M059J (cell line): ENCODE measurements at places on chromosomes 3 and 15.

- no peak for DNase-seq
Measured at GRCh38 chr3:46923559-46924350, 46.2 kb downstream of the PTH1R start.

GRCh38 chr15:93048426-93048721 is 40.6 kb downstream of the RGMA start:
- DNase-seq, result no peak

GRCh38 chr15:74988007-74988800 is 7.2 kb upstream of the SCAMP5 start:
- DNase-seq, result peak; percentile 67

DNA sequence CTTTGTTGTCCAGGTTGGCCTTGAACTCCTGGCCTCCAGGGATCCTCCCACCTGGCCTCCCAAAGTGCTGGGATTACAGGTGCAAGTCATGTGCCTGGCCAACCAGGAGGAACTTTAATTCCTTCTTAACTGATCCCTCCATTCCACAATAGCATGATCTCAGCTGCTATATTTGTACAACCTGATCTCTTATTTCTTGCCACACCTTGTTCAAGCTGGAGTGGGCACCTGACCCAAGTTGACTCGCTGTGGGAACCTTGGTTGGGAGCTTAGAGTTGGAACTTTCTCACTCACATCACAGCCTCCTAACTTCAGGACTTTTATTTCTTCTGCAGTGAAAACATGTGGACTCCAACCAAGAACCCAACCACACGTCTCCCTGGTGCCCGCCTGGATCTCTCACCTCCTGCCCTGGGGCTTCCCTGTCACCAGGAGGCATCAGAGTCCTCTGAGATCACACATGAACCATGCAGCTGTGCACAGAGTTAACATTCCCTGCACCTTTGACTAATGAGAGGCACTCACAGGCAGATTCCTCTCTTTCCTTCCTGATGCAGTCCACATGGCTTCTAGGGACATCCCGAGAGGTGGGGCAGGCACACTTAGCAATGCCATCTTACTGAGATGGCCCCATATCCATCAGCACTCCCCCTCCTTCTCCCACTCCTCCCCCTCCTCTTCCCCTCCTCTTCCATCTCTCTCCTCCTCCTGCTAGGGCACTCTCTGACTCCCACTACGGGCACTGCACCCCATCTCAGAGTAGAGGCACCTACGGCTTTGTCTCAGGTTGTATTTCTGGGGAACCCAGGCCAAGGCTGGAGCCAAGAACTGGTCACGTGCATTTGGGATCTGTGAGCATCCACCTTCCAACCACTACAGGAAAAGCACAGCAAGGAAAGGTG is 9.7 kb upstream of the CYFIP1 start:
- peak; percentile 32 for DNase-seq

- DNase-seq, result peak; percentile 92
Measured at GRCh38 chr3:106825962-106826605, 551.2 kb upstream of the CCDC54 start.

DNA sequence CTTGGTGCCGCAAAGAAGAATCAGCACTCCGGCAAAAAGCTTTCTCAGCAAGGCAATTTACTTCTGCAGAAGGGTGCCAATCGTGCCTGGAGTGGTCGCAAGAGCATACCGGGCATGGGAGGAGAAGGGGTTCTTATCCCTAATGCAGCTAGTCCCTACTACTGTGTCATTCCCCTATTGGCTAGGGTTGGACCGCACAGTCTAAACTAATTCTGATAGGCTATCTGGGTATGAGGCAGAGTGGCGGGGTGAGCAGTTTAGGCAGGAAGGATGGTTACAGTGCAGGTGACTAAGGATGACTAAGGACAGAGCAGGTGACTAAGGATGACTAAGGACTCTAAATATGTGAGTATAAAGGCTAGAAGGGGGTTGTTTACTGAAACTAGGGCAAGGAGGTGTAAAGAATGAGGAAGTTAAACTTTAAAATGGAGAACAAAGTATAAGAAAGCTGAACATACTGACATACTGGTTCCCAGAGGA is 52.9 kb downstream of the PGBD4 start:
- peak; percentile 56 for DNase-seq

DNA sequence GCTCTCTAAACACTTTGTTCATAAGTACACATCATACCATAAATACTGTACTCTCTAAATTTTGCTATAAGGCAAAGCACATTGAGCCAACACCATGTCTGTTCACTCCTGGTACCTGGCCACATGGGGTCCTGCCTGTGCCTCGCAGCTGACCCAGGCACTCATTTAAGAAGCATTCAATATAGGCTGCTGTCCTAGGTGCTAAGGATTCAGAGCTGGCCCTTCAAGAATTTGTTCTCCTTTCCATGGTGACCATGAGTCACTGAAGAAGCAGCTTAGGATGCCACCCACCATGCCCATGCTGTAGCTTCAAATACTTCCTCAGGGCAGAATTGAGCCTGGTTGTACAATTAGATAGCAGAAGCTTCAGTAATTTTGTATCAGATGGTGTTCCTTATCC is 119.2 kb upstream of the ZBED2 start:
- DNase-seq, result peak; percentile 87

DNA sequence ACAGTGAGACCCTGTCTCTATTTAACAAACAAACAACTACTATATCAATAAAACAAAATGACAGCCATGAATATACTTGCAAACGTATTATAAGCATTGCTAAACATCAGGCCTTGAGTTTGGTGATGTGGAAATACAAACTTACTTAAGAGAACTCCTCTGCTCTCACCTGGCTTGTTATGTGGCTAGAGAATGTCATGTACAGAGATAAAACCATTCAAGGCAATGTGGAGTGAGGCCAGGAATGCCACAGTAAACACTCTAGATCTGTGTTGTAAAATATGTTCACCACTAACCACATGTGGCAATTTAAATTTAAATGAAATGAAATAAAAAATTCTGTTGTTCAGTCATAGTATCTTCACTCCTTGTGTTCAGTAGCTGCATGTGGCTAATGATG is 22.7 kb upstream of the RARB start:
- DNase-seq, result peak; percentile 3

- peak; percentile 37 for DNase-seq
Measured at GRCh38 chr3:132083583-132084279, 48.9 kb upstream of the CPNE4 start.

- no peak for DNase-seq
Measured at GRCh38 chr3:171157286-171157685, 130.8 kb upstream of the SLC2A2 start.

DNA sequence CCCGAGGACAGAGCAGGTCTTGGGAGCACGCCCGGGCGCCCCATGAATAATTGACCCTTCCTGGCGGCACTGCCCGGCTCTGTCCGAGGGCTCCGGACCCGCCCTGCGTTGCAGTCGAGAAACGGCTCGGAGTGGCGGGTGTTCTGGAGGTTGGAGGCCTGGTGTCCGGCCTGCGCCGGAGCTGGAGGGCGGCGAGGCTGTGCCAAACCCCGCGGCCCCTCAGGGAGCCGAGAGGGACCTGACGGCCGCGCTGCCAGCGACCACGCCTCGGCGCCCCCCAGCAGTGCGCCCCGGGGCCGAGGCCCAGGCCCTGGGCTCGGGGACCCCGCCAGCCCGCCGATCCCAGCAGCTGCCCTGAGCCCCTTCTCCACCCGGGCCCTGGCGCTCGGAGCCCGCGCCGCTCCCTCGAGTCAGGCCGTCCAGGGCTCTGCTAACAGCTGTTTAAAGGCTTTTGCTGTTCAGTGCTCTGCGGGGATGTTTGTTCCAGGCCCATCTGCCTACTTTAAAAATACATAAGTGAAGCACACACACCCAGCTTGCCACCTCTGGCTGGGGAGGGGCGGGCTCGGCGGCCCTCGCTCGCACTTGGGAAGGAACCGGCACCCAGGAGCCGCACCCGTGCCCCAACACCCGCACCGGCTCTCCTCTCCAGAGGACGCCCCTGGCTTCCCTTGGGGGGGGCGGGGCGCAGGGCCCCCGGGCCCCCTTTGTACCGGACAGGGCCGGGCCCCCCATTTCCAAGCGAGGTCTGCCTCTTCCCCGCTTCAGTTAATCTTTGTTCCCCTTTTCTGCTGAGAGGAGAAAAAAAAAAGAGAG is 730 bp upstream of the ZNF710 start:
- DNase-seq, result peak; percentile 11

- no peak for DNase-seq
Measured at GRCh38 chr3:10474275-10474646, 31.1 kb downstream of the ATP2B2 start.

- no peak for DNase-seq
Measured at GRCh38 chr3:14459787-14460186, 57.4 kb downstream of the SLC6A6 start.

DNA sequence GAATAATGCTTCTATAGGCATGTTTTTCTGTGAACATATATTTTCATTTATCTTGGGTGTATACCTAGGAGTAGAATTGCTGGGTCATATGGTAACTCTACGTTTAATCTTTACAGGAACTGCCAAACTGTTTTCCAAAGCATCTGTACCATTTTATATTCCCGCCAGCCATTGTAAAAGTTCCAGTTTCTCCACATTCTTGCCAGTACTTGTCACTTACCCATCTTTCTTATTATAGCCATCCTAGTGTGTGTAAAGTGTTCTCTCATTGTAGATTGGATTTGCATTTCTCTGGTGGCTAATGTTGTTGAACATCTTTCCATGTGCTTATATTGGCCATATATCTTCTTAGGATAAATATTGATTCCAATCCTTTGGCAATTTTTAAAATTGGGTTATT is 31.2 kb upstream of the CFAP20DC start:
- DNase-seq, result no peak

DNA sequence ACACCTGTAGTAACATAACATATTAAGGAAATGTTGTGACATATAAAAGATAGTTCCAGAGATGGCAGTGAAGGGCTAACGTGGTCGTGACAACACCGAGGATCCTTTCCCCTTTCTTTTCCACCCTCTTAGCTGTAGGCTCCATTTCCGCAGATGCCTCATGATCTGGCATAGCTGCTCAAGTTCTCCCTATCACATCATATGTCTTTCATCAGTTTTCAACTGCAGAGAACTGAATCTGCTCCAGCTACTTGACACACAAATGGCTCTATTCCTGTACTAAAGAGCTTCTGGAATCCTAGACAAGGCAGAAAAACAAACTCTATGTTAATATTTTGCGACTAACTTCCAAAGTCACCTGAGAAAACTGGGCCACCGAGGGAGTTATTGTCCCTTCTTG is 275.0 kb upstream of the SLCO3A1 start:
- no peak for DNase-seq

DNA sequence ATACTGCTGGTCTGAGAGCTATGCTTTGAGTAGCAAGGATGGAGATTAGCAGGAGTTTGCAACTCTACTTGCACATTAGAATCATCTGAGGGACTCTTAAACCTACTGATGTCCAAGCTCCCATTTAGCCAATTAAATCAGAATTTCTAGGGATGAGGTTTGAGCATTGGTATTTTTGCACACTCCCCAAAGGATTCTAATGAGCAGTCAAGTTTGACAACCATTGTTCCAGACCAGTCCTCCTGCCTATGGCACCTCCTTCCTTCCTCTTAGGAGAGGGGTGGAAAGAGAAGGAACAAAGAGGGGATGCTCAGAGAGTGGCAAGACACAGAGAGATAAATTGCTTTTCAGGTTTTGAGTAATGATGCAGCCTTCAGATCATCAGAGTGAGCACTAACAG is 275.5 kb upstream of the ROPN1 start:
- no peak for DNase-seq

- no peak for DNase-seq
Measured at GRCh38 chr15:37517191-37517895, 417.0 kb upstream of the MEIS2 start.

GRCh38 chr3:176964661-176965060 is 232.6 kb downstream of the TBL1XR1 start:
- no peak for DNase-seq

GRCh38 chr3:177928172-177928873 is 607.9 kb upstream of the KCNMB2 start:
- peak; percentile 81 for DNase-seq

- DNase-seq, result no peak
Measured at GRCh38 chr3:161987933-161988332, 491.3 kb downstream of the OTOL1 start.

- peak; percentile 18 for DNase-seq
Measured at GRCh38 chr3:70358978-70359580, 46.6 kb upstream of the MDFIC2 start.

GRCh38 chr3:34955680-34956079 is 683.6 kb upstream of the ARPP21 start:
- no peak for DNase-seq

- DNase-seq, result no peak
Measured at GRCh38 chr3:193910310-193910709, 225.6 kb upstream of the HES1 start.

DNA sequence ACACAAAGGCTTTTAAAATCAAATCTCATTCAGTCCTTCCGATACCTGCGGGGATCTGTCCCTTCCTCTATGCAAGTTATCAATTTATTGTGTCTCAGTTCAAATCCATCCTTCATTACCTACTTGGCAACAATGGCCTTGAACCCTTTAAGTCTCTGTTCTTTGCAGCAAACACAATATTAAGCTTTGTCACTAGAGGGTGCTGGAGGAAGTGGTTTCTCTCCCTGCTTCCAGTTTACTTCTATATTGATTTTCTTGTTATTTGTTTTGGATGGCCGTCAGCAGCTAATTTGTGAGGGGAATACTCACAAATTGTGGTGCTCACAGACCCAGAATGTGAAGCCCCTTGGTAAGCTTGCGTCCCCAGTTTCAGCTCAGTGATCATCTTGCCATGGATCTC is 278.3 kb downstream of the FGF12 start:
- DNase-seq, result peak; percentile 13

DNA sequence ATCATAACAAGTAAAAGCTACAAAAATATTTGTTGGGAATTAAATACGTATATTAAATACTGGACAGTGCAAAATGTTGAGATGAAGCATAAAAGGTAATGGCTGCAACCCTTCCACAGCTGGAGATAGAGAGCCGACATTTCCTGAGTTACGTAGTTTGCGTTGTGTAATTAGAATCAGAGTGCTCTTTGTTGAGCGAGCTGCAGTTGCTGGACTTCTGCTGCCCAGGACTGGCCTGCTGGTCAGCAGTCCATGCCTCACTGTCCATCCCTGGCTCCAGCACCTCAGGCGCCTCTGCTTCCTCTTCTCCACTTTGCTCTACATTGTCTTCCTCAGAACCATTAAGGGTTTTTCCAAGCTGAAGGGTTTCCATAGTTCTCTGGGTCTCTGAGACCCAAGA is 28.4 kb upstream of the SHC4 start:
- DNase-seq, result no peak

GRCh38 chr3:37072892-37073291 is 79.6 kb downstream of the MLH1 start:
- DNase-seq, result peak; percentile 61

DNA sequence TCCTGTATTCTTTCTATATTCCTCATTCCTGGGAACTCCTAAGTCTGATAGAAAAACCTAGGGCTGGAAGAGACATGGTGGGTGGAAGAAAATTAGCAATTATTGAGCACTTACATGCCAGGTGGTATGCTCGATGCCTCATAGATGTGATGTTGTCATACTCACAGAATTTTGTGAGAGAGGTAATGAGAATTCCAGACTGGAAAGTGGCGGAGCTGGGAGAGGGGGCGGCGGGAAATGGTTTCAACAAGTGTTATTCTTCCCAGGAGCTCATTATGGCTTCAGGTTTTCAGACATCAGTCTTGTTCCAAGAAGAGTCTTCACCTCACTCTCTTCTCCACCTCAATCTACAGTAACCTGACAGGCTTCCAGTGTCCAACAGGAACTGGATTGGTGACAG is 16.2 kb downstream of the TIMP4 start:
- no peak for DNase-seq
